ENCODE measurements at places on chromosomes 2 and 18. TPM values are rescaled to one million over a fixed set of nuclear protein-coding genes. Genes with fewer than 3 reads are reported as not detected.

ADD2 gene
- 15.6 TPM for total RNA-seq

SERPINB5 gene
- not detected for total RNA-seq

NGEF gene
- 3.3 TPM for total RNA-seq

SERPINB10 gene
- 1.5 TPM for total RNA-seq

IKZF2 gene
- 0.60 TPM for total RNA-seq

GRCh38 chr2:54510916-54511315, 54.8 kb downstream of the SPTBN1 start:
- no peak for DNase-seq

DNA sequence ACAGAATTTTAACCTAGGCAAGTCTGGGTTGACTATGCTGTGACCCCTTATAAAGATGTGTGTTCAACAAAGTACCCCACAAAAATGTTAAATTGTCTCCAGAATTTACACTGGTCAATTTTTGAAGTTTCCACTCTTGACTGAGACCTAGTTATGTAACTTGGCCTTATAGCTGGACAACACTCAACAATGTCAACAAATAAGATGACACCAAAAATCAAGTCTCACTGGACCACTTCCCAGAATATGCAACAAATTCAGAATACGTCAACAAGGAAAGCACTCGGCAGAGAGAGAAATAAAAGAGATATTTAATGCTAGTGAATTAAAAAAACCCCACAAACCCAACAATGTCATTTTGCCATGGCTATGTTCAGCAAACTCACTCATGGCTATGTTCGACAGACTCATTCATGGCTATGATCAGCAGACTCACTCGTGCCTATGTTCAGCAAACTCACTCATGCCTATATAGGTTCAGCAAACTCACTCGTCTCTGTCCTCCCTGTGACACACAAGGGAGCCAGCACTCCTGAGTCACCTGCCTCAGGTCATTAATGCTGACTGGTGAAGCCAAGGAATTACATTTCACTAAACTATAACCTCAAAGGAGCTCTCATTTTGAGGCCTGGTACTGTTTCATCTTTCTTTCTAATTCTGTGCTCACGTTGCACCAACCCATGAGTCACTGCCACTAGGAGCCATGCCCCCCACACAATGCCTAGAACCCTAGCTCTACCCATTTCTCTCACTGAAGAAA, 72.7 kb downstream of the PTPN2 start:
- DNase-seq = peak; percentile 3

DNA sequence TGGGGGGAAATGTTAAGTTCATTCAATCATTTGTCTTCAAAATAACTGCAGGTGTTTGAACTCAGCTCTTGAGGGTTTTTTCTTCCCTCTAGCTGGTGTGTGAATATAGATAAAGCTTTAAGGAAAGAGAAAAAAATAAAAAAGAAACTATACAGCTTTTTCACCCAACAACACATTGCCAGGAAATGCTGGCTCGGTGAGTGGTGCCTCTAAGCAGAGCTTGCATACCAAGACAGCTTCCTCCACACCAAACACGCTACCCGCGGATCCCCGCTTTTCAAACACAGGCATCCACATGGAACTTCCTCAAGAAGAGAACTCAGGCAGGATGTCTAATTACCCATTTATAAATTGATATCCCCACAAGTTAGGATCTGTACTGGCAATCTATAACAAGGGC, 69.8 kb upstream of the TANK start:
- no peak for DNase-seq

- no peak for DNase-seq
Measured at GRCh38 chr18:38475686-38476085, 910.1 kb upstream of the CELF4 start.

GRCh38 chr2:229118927-229119326, 152.2 kb downstream of the PID1 start:
- no peak for DNase-seq

DNA sequence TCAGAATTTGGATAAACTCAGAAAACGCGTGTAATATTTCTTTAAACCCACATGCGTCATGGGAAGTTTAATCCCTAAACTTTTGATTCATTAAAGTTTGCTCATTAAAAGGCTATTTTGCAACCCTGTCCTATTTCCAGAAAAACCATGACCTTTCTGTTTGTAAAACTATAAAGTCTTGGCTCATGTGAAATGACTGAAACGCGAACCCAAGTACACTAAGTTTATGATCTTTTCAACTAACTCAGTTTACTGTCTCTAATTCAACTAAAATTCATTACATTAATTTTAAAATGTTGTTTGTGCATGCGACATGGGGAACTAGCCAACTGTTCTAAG, 3.9 kb upstream of the RPL31 start:
- DNase-seq = no peak

DNA sequence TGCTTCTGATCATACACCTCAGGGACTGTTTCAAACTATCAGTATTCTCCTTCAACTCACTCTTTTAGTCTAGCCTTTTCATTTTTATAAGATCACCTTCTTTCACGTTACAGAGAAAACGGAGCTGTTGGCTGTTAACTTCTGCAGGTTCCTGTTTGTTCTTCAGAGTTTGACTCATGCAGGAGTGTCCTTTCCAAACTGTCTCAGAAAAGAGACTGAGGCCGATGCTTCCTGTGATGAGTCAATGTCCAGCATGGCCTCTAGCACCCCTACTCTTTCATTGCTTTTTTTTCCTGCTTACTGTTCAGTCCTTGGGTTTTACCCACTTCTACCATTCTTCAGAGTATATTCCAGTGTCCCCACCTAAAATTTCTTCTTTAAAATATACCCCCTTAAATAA, 240.8 kb upstream of the RGPD4 start:
- DNase-seq = no peak

All from Daoy (cell line).